ENCODE measurements at places on chromosomes 6 and 20.

- peak; percentile 62 for DNase-seq
Observed at GRCh38 chr6:71126506-71126905, 162.1 kb upstream of the OGFRL1 start.

DNA sequence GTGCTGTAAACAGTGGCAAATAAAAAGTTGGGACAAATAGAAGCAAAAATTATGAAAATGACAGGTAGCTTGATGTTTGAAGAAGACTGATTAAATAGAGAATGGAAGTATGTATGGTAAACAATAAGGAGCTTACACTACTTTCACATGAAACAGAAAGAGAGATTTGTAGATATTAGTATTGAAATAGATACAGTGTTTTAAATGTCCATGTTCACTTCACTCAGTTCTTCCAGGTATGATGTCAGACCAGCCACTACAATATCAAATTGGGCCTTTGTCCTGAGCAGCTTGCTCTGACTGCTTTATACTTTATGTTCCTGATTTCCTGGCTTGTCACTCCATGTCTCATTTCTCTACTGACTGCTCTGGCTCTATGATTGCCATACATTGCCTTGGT, 107.5 kb downstream of the CENPW start:
- DNase-seq: no peak

DNA sequence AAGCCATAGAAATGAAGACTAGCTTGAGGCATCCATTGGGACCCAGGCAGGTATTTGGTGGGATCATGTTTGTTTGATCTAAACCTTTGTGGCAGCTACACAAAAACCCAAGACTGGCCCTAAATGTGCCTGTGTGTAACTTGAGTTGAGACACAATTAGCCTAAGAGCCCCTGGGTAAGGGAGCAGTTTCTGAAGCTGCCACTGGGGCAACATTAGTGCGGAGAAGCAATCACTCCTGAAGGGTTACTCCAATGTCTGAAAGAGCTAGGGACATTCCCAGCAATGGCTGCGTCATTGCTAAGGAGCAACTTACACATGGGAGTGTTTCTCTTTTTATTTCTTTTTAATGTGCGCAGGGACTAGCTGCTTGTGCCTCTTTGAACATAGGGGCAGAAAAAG, 67.9 kb upstream of the EEF1E1 start:
- DNase-seq: peak; percentile 16

DNA sequence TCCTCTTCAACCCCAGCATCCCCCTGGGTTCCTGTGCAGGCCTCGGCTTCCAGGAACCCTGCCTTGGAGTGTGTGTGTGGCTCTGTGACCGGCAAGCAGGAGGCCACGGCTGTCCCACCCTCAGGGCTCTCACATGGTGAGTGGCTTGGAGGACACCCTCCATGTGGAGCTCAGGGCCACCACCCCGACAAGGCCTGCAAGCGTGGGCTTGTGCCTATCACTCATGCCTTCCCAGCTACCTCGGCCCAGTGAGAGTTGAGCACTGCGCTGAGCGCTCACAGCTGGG, 76.7 kb downstream of the DACT2 start:
- no peak for DNase-seq

DNA sequence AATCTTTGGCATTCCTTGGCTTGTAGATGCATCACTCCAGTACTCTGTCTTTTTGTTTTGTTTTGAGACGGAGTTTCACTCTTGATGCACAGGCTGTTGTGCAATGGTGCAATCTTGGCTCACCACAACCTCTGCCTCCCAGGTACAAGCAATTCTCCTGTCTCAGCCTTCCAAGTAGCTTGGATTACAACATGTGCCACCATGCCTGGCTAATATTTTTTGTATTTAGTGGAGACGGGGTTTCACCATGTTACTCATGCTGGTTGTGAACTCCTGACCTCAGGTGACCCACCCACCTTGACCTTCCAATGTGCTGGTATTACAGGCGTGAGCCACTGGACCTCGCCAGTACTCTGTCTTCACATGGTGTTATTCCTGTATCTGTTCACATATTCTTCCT, 35.8 kb upstream of the LGSN start:
- DNase-seq: no peak

- peak; percentile 58 for DNase-seq
Observed at GRCh38 chr20:21102603-21103311, 3.4 kb downstream of the LINC00237 start.

DNA sequence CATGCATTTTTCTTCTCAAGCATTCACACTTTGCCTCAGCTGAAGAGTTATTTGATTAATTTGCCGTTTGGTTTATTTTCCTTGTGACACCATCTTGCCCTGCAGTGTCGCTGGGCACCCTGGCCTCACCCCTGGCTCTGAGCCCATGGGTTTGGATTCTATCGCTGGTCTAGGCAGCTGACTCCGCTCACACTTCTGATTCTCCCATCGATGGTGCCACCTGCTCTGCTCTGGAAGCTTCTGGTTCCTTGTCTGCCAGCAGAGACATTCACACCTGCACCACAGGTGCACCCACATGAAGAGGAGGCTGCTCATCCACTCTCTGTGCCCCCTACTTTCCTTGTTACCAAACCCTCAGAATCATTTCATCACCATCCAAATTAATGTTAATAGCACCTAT, 291.6 kb upstream of the CDH4 start:
- DNase-seq: no peak

DNA sequence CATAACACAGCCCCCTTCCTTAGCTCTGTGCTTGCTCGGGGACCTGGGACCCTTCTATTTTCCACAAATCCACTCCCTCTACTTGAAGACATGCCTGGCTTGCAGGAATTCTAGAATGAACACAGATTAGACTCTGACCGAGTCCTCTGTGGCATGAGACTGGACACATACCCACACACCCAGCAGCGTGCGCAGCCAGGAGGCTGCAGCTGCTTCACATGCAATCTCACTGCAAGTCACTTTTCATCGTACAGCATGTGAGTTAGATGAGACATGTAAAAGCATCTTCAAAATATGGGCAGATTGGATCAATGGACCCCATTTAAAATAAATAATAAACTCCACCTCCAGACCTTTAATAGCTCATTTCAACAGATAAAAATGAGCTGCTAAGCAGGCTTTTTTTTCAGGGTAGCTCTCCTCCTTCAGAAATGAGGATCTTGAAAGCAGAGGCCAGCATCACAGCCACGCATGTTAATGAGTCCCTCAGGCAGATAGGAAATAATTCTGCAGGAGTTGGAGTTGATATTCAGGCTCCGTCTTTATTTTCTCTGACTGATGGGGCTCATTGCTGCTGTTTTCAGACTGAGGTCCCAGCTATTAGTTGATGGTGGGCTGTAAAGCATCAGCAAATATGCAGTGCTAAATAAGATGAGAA, 215.1 kb upstream of the GGTLC1 start:
- DNase-seq: no peak

GRCh38 chr6:36455486-36456027, 12.8 kb downstream of the KCTD20 start:
- DNase-seq: peak; percentile 71

GRCh38 chr6:155958550-155958949, 502.9 kb upstream of the NOX3 start:
- no peak for DNase-seq

GRCh38 chr6:57221191-57221935, 744 bp downstream of the RAB23 start:
- peak; percentile 85 for DNase-seq

GRCh38 chr6:1864496-1864895, 254.8 kb downstream of the FOXC1 start:
- DNase-seq: peak; percentile 78

GRCh38 chr6:16578695-16579285, 182.5 kb downstream of the ATXN1 start:
- DNase-seq: no peak

DNA sequence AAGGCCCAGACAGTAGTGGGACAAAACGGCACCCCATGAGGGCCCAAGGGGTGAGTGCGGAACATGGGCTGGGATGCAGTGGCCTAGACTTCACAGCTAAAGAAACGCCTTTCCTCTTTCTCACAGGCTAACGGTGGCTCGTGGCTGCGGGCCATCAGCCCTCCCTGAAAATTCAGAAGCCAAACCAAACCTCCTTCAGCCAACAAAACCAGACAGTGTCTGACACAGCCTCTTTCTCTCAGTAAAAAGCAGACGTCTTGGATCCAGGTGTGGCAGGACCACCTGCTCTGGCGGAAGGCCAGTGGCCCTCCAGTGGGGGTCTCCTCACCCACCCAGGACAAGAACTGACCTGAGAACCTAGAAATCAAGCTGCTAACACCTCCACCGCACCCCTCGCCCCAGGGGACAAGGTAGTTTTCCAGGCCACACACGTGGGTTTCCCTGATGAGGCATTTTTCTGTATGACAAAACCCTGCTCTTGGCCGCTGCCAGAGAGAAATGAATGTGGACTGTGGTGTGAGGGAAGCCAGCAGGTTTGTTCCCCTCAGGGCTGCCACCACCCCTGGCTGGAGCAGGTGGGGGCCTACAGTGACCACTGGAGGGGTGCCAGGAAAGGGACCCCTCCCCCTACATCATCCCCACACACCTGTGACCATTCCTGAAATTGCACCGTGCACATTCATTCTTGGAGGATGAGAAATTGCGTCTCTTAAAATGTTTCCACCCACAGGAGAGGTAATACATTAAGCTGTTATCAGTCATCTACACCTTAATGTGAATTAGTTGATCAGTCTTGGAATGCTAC, 76.8 kb upstream of the PIM1 start:
- no peak for DNase-seq

- no peak for DNase-seq
Observed at GRCh38 chr20:55632592-55632991, 372.7 kb downstream of the CBLN4 start.

DNA sequence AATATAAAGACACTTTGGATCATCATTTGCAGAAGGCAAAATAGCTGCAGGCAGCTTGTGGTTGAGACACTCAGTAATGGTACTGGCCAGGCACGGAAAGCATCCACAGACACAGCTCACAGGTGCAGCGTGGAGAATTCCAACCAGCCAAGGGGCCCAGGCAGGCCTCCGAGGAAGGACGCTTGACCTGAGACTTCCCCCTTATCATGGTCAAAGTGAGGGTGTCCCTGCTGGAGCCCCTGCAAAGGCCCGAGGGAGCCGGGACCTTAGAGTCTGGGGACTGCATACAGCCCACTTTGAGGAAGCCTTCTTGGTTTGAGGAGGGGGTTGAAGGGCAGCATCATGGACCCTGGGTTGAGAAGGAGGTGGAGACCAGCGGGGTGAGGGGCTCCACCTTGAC, 15.1 kb upstream of the MYT1 start:
- no peak for DNase-seq

GRCh38 chr6:90136176-90136575, 160.5 kb downstream of the BACH2 start:
- DNase-seq: no peak

DNA sequence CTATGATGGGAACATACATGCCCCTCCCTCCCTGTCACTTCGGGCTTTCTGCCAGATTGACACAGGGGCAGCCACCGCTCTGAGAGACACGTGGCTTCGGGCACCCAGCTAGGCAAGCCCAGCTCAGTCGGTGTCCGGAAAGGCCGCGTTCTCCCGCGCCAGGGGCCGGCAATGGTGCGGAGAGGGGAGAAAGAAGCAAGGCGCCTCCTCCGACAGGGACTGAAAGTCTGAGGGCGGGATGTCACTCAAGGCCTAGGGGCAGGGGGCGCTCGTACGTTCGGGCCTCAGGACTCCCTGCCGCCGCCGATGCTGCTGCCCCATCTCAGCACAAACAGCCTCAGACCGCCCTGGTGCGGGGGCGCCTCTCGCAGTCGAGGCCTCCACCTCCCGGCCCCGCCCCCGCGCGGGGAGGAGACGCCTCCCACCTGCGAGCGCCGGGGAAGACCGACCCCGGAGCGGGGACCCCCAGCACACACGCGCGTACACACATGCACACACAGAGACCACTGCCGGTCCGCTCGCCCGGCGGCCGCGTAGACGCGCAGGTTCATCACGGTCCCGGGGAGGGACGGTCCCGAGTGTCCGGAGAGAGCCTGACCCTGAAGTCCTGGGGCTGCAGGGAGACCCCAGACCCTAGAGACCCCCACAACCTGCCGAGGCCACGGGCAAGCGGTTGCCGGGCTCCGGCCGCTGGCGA, 1.9 kb downstream of the GRM4 start:
- DNase-seq: peak; percentile 95

GRCh38 chr6:139510040-139510790, 135.8 kb upstream of the CITED2 start:
- no peak for DNase-seq

- DNase-seq: no peak
Observed at GRCh38 chr20:60527656-60528055, 569.4 kb downstream of the CDH26 start.

DNA sequence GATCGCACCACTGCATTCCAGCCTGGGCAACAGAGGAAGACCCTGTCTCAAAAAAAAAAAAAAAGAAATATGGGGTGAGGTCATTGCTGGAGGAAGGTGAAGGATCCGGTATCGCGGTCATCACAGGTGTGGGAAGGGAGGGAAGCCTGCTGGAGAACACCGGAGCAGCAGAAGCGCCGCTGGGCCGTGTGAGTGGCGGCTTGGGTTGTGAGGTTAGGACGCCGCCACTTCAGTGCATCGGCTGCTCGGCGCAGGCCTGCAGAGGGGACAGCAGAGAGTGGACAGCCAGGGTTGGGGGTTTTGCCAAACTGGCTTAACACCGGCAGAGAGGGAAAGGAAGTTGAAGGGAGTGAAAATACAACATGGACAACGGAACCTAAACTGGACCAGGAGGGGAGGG, 5.4 kb downstream of the TLDC2 start:
- no peak for DNase-seq

- DNase-seq: no peak
Observed at GRCh38 chr6:136757150-136757549, 35.1 kb downstream of the MAP3K5 start.

GRCh38 chr6:169132352-169132940, 121.2 kb downstream of the THBS2 start:
- DNase-seq: no peak

- DNase-seq: no peak
Observed at GRCh38 chr20:43161716-43162115, 28.0 kb downstream of the PTPRT start.

DNA sequence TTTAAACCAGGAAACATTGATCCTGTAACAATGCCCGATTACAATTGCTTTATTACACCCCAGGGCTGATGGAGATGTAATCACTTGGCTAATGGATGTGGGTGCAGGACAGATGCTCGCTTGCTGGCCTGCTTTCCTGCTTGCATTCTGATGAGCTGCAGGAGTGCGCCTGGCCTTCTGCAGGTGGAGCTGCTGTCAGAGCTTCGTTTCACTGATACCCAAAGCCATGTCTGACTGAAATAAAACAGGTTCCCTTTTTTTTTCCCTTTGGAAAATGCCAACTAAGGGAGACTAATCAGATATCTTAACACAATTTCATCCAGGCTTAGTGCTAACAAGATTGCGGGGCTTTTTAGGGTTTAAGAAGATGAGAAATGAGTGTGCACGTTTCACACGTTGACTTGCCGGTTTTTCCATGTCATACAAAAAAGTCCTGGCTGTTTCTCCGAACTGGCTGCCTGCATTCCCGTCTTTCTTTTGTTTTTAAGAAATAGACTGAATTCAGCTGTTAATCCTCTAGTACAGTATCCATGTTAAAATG, 60.7 kb downstream of the VAPB start:
- peak; percentile 97 for DNase-seq

DNA sequence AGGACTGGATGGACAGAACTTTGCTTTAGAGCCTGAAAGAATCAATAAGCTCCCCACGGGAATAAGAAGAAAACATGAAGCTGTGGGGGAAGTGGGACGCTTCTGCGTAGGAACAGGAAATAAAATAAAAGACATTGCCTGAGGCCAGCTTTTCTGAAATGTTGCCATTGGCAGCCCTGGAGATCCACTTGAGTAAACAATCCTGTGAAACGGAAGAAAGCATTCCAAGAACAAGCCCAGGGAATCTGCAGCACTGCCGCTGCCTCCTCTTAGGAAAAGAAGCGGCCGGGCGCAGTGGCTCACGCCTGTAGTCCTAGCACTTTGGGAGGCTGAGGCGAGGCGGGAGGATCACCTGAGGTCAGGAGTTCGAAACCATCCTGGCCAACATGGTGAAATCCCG, 182.3 kb upstream of the RALGAPA2 start:
- no peak for DNase-seq
